Stimulated activated CD4-positive, alpha-beta T cell treated with anti-CD3 and anti-CD28 coated beads, Interleukin-15, amount 100 ng/mL, for 1 hour (primary cell): ENCODE measurements at places on chromosomes 3 and 15.

DNA sequence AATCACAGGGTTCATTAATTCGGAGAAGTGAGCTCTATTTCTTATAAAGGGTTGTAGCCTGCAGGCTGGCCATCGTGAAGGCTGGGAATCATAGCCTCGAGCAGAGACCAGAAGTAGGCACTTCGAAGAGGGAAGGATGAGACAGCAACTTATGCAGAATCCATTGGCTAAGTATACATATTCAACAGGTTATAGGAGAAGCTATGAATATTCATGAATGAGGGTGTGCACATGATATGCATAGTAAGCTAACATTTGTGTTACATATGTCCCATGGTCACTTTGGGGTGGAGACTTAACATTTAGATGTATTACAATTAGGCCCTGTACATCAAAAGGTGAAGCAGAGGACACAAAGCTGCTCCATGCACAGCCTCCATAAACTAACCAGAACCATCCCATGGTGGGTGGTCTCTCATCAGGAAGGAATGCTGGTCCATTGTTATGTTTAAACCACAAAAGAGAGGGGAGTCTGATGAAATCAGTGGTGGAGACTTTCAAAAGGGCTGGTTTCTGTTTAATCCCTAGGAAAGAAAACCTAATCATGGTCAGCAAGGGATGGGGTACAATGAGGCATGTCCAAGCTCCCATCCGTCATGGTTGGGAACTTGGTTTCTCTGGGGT lies 80.8 kb upstream of the FHIT start:
- no peak for DNase-seq

DNA sequence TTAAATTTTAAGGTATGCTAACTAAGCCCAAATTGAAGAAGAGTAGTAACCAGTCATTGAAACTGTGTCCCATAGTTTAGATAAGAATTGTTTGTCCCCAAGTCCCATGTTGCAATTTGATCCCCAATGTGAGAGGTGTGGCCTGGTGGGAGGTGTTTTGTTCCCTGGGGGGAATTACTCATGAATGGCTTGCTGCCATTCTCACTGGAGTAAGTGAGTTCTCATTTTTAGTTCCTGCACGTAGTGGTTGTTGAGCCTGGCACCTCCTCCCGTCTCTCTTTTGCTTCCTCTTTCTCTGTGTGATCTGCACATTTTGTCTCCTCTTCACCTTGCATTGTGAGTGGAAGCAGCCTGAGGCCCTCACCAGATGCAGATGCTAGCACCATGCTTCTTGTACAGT lies 1271.0 kb downstream of the NSUN3 start:
- DNase-seq = no peak

- no peak for DNase-seq
Observed at GRCh38 chr3:108862865-108863798, 40.5 kb downstream of the TRAT1 start.

- no peak for DNase-seq
Observed at GRCh38 chr15:40808861-40809450, 1.7 kb upstream of the DNAJC17 start.

DNA sequence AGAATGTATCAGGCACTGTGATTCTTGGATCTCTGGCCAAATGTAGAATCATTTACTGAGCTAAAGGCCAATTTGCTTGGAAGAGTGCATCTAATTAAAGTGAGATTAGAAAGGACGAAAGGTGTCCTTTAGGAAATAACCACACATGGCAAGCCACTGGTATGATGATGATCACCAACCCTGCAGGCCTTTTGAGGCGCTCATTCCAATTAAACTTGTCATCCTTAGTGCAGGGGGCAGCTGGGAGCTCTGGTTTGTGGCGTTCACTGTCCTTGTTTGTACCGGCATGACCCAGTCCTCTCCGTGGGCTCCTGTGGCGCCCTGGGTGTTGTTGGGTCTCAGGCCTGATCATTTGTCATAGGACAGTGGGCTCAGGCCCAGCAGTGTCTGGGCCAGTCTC lies 11.0 kb downstream of the LIMD1 start:
- no peak for DNase-seq

DNA sequence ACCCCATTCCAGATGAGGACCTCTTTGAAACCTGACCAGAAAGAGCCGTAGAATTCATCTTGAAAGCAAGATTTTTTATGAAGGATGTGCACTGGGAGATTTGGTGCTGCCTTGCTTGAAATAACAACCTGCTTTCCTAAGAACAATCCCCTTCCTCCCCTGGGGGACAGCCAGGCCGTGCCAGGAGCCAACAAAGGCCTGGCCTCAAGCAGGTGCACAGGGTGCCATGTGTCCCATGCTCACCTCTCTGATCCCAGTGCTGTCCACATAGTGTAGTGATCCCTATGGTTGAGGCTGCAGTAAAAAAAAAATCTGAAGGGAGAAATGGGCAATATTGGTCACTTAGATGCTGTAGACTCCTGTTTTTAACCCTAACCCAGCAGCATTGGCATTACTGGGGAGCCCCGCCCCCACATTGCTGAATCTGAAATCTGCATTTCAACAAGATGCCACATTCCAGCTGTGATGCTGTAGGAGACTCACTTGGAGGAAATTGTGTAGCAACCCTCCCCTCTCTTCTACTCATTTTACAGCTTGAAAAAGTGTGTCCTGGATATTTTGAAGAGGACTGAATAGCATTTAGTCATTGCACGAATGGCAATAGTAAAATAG lies 171.2 kb downstream of the APBA2 start:
- no peak for DNase-seq

DNA sequence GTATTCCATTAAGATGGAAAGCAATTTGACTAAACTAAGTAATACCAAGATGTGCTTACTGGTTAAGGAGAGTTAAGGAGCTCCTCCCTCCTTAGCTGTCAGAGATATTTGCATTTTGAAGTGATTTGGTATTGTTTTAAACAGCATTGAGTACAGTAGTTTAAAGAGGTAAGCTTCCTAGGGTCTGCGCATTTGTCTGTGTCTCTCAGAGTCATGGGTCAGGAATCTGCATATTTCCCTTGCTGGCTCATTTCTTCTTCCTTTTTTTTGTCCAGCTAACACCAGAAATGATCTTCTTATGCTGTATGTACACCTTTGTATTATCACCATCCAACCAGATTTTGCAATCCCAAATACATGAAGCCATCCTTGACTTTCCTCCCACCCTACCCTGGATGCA lies 163.0 kb upstream of the BFSP2 start:
- DNase-seq = no peak

DNA sequence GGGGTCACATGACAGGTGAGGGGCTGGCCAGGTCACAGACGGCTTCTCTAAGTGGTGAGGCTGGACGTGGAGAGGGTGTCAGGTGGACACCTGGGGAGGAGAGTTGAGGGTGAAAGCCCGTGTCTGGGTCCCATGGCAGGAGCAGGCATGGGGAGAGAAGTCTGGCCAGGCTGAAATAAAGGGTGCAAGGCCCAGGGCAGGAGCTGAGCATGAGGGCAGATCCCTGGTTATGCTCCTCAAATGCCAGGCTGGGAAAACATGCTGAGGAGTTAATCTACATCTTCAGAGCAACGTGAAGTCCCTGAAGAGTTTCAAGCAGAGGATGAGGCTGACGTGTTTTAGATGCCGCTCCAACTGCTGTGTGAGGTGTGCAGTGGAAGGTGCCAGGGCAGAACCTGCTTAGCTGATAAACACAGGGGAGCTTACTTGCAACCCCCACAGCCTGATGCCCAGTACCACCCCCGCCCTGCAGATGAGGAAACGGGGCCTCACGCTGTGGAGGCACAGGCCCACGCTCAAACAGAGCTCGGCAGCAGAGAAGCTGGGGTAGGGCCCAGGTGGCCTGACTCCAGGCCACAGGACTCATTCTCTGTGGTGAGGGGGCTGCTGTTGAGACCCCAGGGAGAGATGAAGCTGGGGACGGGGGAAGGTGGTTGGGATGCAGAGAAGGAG lies 40.5 kb downstream of the HCN4 start:
- no peak for DNase-seq

GRCh38 chr3:129040039-129040336 lies 20.6 kb upstream of the GP9 start:
- no peak for DNase-seq

- DNase-seq = no peak
Observed at GRCh38 chr3:61522060-61522459, 39.3 kb upstream of the PTPRG start.

DNA sequence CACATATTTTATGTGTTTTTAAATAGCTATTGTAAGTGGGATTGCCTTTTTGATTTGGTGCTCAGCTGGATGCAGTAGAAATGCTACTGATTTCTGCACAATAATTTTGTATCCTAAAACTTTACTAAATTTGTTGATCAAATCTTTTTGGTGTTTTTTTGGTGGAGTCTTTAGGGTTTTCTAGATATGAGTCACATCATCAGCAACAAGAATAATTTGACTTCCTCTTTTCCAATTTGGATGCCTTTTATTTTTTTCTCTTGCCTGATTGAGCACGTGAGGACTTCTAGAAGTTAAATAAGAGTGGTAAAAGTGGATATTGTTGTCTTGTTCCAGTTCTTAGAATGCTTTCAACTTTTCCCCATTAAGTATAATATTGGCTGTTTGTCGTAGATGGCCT lies 51.3 kb downstream of the TLNRD1 start:
- DNase-seq = no peak

GRCh38 chr3:187130346-187131066 lies 8.8 kb downstream of the RPL39L start:
- DNase-seq = no peak

GRCh38 chr3:133540896-133541674 lies 32.4 kb upstream of the CDV3 start:
- no peak for DNase-seq

DNA sequence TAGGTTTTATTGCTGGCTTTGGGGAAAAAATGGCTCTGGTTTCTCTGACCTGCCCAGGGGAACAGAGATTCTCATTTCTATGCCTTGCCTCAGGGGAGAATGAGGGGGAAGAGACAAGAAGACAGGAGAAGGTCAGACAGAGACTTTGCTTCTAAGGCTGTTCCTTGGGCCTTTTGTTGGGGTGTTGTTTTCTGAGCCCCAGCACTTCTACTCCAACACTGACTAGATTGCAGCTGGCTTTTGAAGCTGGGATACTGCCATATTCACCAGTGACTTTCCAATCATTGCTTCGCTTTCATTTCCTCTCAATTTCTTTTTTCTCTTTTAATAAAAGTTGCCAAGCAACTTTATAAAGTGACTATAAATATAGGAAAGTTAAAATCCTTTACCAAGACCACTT lies 143.2 kb upstream of the ARHGEF26 start:
- DNase-seq = no peak

GRCh38 chr3:155766206-155766605 lies 21.3 kb upstream of the PLCH1 start:
- no peak for DNase-seq
